ENCODE measurements at places on chromosomes 4 and X.
A peak's percentile ranks its signal among the peaks of the same experiment; 100 is the strongest.

GRCh38 chr4:157204634-157205244 lies 15.8 kb upstream of the GRIA2 start:
- no peak for DNase-seq

GRCh38 chr4:147765121-147765529 lies 33.2 kb downstream of the ARHGAP10 start:
- no peak for DNase-seq

GRCh38 chr4:3660086-3660927 lies 105.9 kb upstream of the ADRA2C start:
- DNase-seq = no peak

GRCh38 chr4:122053186-122053585 lies 98.9 kb upstream of the BLTP1 start:
- DNase-seq = no peak

GRCh38 chr4:5965225-5965624 lies 53.0 kb downstream of the C4orf50 start:
- DNase-seq = no peak

DNA sequence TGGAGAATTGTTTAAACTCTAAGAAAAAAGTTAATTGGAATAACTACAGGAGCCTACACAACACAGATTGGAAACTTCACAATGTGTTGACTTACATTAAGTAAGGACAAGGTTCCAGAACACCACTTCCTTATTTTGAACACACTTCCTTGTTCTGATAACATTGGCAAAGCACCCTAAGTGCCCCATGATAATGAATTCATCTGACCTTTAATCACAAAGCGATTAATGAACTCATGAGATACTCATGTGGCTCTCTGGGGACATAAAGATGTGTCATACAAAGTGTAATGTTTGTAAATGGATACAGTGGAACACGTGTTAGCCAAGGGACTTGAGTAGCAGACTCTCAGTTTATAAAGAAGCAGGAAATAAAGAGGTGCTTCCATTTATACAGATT lies 69.0 kb upstream of the ATOH1 start:
- DNase-seq = no peak

- DNase-seq = no peak
Observed at GRCh38 chr4:96380106-96380505, 540.2 kb downstream of the PDHA2 start.

DNA sequence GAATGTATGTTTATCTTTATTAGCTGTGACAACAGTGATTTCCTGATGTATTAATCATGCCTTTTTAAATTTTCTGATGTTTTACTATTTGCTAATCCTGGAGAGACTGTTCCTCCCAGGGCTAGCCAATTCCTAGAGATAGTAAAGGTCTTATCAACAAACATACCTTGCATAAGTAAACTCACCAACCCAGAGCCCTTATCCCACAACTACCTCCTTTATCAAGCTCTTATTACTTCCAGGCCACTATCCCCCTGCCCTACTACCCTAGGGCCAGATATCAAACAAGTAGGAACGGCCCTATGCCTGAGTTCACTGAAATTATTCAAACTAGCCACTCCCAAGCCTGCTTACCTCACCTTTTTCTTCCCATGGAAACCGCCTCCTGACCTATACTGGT lies 58.2 kb upstream of the NPNT start:
- no peak for DNase-seq

DNA sequence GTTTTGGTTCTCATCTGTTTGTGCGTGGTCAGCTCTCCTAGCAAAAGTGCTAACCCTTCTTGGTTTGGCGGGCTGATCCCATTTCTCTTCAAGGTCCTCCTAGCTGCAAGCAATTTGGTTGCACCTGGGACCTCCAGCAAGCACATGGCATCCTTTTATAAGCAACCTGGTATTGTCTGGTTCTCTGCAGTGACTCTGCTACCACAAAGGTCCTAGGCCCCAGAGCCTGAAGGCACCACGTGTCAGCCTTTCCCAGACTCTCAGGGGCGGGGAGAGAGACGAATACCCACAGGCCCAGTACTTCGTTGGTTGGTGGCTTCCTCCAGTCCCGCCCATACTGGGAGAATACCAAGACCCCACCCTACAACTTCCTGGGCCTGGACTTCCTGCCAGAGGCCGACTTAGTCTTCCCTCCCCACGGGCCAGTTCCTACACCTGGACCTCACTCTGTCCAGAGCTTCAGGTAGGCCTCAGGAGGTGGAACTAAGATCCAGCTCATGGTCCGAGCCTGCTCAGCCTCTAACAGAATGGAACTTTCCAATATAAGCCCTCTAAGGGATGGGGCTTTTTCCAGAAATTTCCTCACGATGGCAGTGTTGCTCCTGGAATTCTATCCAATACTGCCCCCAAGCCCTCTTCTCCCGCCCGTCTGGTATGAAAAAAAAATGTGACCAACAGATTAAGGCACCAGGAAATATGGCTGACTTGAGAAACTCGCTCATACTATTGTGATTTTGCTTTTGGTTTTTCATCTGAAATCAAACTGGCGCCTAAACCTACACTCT lies 192.5 kb upstream of the STK26 start:
- peak; percentile 1 for DNase-seq

All from fibroblast of gingiva (primary cell).